AML-193 (cell line): ENCODE measurements at places on chromosomes 3 and 15.
A peak's percentile ranks its signal among the peaks of the same experiment; 100 is the strongest.

- no peak for DNase-seq
Measured at GRCh38 chr3:55165704-55166405, 238.0 kb upstream of the LRTM1 start.

- no peak for DNase-seq
Measured at GRCh38 chr3:114861666-114862065, 285.4 kb downstream of the ZBTB20 start.

DNA sequence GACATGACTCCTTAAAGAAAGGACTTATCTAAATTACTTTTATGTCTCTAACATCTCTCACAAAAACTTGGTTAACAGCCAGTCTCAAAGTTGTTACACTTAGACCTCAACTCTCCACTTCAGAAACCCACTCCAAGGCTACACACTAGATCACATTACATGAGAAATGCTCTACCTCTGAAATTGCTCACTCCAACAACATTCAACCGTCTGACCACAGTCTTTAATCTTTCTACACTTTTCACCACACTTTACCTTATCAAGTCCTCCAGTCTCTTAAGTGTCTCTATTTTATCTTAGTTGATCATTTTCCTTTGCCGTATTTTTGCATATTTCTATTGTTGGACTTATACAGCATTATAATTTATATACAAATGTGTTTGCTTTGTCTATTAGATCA lies 5.8 kb downstream of the SLC12A6 start:
- DNase-seq, result no peak

DNA sequence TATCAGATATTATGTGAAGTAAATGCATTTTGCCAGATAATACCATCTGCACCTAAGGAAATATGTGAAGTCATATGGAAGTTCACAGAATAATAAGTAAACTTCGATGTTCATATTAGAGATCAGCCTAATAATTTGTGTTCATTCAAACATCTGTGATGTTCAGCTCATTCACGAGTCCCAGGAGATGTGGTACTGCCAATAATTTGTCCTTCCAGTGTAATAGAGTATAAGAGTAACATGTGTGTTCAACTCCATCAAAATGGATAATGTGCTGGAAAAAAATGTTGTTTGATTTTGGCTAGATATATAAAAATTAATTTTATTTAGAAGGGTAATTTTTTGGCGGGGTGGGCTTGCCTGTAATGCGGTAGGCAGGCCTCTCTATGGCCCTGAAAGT lies 75.4 kb upstream of the ARL6 start:
- no peak for DNase-seq

DNA sequence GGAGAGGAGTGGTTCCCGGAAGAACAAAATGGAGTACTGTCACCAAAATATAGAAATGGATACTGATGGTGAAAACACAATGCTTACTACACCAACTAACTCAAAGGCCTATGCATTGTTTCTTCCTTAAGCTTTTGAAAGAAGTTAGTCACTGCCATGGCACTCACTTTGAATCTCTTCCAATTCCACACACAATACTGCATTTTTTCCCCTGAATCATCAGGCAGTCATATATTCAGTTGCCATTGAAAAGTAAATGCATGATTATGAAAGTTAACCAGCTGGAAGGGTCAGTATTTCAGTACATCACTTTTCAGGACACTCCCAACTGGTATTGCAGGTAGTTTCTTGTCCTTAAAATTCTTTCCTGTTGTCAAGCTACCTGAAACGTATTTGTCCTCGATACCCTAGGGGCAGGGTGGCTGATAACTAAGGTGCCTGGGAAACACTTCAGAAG lies 9.0 kb upstream of the LRRFIP2 start:
- DNase-seq, result no peak

DNA sequence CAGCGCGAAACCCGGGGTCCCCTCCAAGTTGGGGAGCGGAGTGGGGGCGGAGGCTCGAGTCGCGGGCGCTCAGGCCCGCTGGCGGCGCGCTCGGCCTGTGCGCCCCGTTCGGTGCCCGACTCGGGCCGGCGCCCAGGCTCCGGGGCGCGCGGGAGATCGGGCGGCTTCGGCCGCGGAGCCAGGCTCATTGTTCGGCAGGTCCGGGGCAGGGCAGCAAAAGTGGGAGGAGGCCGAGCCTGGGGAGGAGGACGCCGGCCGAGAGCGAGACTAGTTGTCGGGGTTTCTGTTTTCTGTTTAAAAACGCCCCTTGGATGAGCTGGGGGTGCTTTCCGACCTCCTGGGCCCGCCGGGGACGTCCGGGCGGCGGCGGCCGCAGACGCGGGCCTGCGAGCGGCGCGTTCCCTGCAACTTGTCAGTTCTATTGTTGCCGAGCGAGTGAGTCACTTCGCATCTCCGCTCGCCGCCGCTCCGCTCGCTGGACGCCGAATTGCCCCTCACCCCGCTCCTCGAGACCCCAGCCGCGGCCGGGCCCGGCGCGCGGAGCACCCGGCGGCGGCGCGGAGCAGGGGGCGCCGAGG lies 676 bp downstream of the TCF12 start:
- DNase-seq, result peak; percentile 22

DNA sequence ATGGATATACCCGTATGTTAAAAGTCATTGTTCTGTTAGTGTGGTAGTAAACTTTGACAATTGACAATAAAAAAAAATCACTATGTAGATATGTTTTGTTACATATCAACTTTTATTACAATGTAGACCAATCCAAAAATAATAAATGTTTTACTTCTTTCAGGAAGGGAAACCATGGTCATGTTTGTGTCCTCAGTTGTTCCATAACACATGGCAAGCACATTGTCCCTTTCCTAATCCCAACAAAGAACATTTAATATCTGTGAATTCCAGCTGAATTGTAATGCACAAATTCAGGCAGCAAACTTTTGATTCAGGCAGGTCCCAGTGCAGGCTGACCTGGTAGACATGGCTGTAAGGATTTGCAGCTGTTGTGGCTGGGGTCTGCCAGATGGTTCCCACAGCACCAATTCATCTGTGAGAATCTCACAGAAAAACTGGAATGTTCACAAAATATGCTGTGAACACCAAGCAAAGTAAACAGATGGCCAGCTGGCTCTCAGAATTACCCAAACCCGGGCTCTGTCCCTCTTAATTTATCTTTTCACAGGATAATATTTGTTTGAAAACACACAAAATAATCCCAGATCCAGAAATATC lies 1.9 kb upstream of the SPG21 start:
- DNase-seq, result no peak

GRCh38 chr3:172701751-172702150 lies 9.1 kb downstream of the NCEH1 start:
- no peak for DNase-seq

- no peak for DNase-seq
Measured at GRCh38 chr3:147507638-147508286, 98.6 kb downstream of the ZIC1 start.

- DNase-seq, result no peak
Measured at GRCh38 chr15:68719672-68720071, 101.0 kb downstream of the ANP32A start.

DNA sequence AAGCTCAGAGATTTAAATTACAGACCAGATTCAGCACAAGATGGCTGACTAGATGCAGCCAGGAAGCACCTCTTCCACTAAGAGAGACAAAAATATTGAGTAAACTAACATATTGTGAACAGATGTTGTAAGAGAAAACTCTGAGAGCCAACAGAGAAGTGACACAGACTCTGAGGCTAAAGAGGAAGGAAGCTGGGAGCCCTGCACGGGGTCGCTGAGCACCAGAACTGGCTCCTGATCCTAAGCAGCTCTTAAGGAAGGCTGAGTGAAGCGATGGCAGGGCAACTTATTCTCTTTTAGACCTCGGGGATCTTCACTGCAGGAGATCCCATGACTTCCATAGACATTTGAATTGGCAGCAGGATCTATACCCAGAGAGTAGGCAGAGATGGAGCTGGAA lies 578.0 kb upstream of the GRM7 start:
- no peak for DNase-seq

DNA sequence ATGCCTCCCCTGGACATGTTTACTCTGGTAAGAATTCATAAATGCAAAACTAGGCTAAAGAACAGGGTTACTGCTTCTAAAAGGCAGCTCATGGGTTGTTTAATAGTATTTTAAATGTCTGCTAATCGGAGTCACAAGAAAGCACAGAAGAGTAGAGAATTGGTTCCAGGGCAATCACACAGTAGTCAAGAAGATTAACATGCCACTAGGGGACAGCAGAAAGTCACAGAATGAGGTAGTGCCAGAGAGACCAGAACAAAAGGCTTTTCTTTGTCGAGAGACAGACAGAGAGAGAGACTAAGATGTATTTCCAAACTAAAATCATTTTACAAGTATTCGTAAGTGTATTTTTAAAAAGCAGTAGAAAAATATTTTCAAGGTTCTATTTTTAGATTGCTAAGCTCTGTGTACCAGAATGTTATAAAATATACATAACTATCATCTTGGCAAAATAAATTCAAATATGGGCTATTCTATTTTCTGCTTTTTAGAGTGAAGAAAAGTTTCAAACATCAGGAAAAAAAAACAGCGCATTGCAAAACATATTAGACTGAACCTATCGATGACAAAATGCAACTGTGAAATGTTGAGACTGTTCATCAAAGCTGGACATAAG lies 78.3 kb upstream of the CDIN1 start:
- DNase-seq, result peak; percentile 58

DNA sequence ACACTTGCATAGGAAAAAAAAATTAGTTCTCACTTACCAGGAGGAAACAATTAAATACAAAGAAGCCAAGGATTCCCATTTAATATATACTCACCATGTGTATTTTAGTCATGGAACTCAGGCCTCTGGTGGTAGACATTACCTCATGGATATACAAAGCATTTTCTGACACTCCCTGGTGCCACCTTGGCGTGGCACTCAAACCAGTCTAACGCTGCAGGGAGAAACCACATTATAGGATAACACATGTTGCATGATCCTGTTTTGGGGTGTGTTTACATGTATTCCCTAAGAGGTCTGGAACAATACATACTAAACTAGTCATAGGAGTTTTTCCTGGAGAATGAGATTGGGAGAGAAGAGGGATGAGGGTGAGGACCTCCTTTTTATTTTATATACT lies 5.9 kb upstream of the RTF1 start:
- DNase-seq, result no peak

DNA sequence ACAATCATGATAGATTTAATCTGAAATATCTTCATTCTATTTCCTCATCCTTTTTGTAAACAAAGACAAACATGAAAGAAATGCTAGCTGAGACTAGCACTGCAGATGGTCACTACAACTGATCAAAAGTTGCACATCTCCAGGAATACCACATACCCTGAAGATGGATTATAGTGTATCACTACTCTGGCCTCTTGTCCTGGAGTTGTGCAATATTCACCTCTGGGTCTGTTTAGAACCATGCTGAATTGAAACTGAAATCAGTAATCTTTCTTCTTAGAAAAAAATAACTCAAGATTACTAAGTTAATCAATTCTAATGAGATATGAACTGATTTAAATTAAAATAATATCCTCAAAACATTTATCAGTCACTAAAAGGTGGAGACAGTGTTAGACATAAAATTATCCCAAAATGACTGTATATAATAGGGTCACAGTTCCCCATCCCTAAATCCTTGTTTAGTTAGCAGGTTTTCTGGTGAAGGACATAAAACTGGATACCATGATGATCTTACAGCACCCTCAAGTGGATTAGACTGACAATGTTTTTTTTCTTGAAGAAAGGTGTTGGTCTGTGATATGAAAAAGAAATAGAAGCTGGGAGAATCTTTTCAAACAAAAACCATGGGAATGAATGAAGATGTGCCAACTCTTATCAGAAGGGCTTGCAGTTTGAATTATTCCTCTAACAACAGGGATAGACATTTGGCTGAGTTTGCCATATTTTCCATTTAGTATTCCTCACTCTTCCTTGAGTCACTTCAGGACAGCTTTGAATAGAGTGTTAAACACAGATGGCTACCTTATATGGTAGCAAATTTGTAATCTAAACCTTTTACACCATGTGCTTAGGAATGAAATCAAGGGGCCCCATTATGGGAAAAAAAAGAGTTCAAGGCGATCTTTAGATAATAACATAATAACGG lies 7.1 kb upstream of the TTC14 start:
- peak; percentile 47 for DNase-seq

DNA sequence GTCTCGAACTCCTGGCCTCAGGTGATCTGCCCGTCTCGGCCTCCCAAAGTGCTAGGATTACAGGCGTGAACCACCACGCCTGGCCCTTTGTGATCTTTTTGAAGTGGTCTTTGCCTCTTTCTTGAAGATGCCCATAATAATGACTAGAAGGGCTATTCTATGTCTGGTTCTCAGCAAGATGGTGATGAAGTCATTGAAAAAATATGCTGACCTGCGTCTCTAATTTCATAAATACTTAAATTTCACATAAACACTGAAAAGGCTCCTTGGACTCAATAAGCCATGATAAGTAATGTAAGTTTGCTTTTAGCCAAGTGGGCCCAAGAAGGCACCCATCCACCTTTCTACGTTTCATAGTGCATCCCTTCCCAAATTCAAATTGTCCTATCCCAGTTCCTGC lies 775 bp upstream of the MAPK6 start:
- DNase-seq, result no peak
